ENCODE measurements at places on chromosomes 5 and 9.

- no peak for DNase-seq
Observed at GRCh38 chr5:58804291-58804690, 221.4 kb downstream of the RAB3C start.

DNA sequence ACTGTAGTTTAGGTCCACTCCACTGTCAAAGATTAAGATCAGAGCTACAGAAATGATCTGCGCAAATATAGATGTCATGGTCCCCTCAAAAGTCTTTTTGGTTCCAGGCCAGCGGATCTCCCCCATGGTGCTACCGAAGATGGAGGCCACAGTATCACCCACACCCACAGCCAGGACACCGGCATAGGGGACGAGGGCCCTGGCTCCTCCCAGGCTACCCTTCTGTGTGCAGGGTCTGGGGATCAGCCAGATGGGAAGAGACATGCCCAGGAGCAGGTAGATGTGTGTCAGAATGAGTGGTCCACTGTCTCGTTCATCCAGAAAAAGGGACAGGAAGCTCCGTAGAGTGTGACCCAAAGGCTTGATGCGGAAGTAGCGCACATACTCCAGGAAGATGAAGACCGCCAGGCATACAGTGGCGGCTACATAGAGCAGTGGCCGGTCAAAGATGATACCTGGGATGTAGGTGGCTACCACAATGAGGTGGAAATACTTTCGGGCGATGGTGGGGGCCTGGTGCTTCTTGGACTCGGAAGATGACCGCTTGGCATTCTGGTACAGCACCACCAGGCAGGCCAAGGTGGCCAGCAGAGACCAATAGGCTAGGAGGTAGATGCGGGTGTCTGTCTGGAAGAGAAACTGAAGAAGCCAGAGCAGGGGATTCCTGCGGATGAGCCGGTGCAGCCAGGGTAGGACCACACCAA, 1.5 kb downstream of the DOLK start:
- DNase-seq: no peak

GRCh38 chr9:134864821-134865190, 15.8 kb upstream of the FCN2 start:
- no peak for DNase-seq

DNA sequence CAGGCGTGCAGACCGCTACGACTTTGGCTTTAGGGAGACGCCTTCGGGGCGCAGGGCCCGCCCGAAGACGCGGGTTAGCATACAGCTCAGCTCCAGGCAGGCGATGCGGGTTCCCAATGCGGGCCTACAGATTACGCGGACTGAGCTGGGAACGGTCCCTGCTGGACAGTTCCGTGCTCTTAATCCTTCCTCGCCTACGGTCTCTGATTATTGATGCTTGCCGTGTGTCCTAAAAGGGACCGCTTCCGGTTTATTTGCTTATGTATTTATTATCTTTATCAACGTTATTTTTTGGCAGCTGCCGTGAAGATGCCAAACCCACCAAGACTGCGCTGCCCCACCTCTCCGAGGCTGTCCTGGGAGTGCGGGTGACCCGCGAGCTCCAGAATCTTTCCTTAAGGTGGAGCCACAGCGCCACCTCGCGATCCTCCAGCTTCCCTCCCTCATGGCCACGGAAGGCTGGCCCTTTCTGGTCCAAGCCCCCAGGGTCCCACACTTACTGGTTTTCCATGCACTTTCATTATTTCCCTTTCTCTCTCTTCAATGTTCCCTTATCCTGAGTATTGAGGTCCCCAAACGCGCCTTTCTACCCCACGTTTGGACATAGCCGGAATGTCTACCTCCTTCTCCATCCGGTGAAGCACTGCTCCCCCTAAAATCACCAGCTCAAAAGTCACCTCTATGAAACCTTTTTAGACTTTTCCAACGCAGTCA, 7.0 kb upstream of the EBF1 start:
- peak; percentile 54 for DNase-seq

- DNase-seq: no peak
Observed at GRCh38 chr5:45692481-45692880, 3.7 kb downstream of the HCN1 start.

DNA sequence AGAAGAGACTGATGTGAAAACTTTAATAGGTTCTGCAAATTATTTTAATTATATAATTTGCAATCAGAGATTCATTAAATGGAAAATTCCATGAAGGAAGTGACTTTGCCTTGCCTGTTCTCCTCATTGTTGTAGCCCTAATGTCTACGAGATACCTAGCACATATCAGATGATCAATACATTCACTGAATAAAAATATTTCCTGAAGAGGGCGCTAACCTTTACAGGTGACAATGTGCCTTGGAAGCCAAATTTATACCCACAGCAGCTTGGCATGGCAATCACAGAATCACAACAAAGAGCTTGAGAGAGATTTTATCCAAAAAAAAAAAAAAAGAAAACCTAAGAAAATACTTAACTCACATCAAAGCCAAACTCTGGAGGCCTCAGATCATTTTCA, 17.4 kb downstream of the HAUS6 start:
- no peak for DNase-seq

- DNase-seq: no peak
Observed at GRCh38 chr5:133675376-133676154, 63.2 kb upstream of the FSTL4 start.

- no peak for DNase-seq
Observed at GRCh38 chr5:161273410-161273809, 273.1 kb downstream of the GABRB2 start.

GRCh38 chr9:109498195-109499092, at the start of gene PTPN3:
Gene PTPN3 (minus strand): TSS chr9:109498307. CDS start chr9:109463434, 34,873 bp downstream.
- no peak for DNase-seq
